Brain (organoid and tissue), 16 donors: ENCODE measurements at places on chromosomes 2 and 18. TPM values are rescaled to one million over a fixed set of nuclear protein-coding genes. Genes with fewer than 3 reads are reported as not detected.

Gene SLC19A3
- polyA plus RNA-seq, result 2.1 TPM

Gene OXER1
- polyA plus RNA-seq, result 0.24 TPM

Gene DOK6
- 1.6 TPM for polyA plus RNA-seq

Gene SMARCAL1
- 24.2 TPM for polyA plus RNA-seq

Gene LOXHD1
- not detected for polyA plus RNA-seq

Gene CHRNA1
- 0.44 TPM for polyA plus RNA-seq

Gene SERPINB11
- polyA plus RNA-seq, result not detected

Gene GKN1
- not detected for polyA plus RNA-seq

Gene CRYGD
- polyA plus RNA-seq, result not detected

Gene LIMS2
- polyA plus RNA-seq, result 10.5 TPM

Gene CNRIP1
- polyA plus RNA-seq, result 32.8 TPM

Gene L3MBTL4
- 4.5 TPM for polyA plus RNA-seq

Gene NEUROD1
- 3.3 TPM for polyA plus RNA-seq

Gene PLEK
- 2.0 TPM for polyA plus RNA-seq

Gene SH3RF3
- polyA plus RNA-seq, result 2.3 TPM

Gene POTEJ
- polyA plus RNA-seq, result not detected

Gene REG1A
- polyA plus RNA-seq, result not detected
